ENCODE measurements at places on chromosomes 2 and 18. TPM values are rescaled to one million over a fixed set of nuclear protein-coding genes. Genes with fewer than 3 reads are reported as not detected.

TUBB8B gene
- total RNA-seq, result not detected

PSTPIP2 gene
- 11.5 TPM for total RNA-seq

POLR1B gene
- total RNA-seq, result 47.0 TPM

SH3BP4 gene
- 0.21 TPM for total RNA-seq

RHOB gene
- 7.5 TPM for total RNA-seq

MEIS1 gene
- not detected for total RNA-seq

- no peaks in the 10 kb centered on the region for H3K36me3 ChIP-seq
- DNase-seq, result no peak
- no peak overlapping the region for H3K27ac ChIP-seq
- H3K4me1 ChIP-seq, result peaks cover 24% of the 10 kb centered on the region
- H3K4me3 ChIP-seq, result no peak overlapping the region
These were observed 13.4 kb downstream of the BCL11A start for GRCh38 chr2:60540074-60540473.

DNA sequence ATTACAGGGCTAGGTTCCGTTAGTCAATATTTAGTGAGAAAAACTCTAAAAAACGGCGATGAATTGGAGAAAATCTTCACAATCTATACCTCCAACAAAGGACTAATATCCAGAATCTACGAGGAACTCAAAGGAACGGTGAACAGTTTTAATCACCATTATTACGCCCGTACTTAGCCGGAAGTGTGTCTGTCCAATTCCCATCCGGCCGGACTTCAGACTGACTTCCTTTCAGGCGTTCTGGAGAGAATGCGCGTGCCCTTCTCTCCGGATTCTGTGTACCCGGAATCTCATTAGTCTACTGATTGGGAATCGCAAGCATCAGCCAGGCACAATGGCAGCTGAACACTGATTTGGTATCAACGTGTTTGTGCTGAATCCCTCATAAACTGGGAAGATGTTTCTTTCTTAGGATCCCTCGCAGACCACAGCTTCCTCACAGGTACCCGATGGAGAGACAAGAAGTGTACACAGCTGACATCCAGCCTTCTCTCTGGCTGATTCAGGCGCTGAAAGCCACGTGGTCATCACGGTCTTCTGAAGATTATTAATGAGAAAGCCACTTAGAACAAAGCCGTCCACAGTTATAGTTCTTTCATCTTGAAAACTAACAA, 239.9 kb downstream of the ZNF516 start:
- H3K4me1 ChIP-seq, result no peaks in the 10 kb centered on the region
- peaks cover 2% of the 10 kb centered on the region for H3K27me3 ChIP-seq
- H3K36me3 ChIP-seq, result no peaks in the 10 kb centered on the region
- H3K27ac ChIP-seq, result no peak overlapping the region
- no peak overlapping the region for H3K4me3 ChIP-seq

DNA sequence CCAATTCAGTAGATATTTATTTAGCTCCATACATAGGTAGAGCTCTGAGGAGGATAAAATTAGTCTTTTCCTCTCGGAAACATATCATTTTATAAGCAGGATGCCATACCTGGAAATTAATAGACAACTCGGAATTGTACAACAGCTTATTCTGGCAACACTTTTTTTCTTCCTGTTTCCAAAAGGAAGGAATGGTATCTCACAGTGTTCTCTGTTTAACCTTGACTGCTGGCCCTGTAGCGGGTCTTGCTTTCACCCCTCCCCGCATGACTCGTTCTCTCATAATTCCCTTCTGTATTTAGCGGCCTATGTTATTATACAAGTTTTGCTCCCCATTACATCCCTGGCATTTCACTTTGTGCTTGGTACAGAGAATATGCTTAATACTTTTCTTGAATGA, 2.5 kb upstream of the KYNU start:
- no peak for DNase-seq
- no peak overlapping the region for H3K4me3 ChIP-seq
- no peaks in the 10 kb centered on the region for H3K4me1 ChIP-seq
- H3K27me3 ChIP-seq, result no peaks in the 10 kb centered on the region
- no peaks in the 10 kb centered on the region for H3K36me3 ChIP-seq

DNA sequence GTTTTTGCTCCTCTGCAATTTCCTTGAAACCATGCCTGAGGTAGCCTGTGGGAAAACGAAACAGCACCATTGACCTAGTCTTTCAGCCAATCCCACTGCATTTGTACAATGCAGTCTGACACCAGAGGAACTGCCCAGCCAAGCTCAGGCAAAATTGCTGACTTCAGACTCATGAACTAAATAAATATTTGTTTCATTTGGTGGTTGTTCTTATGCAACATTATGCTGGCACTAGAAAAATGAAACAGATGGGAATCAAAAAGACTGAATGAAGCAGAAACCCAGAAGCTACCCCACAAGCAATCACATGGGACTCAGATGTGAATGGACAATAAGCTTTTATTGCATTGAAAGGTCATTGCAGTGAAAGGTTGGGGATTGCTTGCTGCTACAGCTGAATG, 1.7 kb downstream of the NAT8 start:
- H3K27me3 ChIP-seq, result peaks cover 11% of the 10 kb centered on the region
- no peak for DNase-seq
- no peaks in the 10 kb centered on the region for H3K4me1 ChIP-seq
- H3K4me3 ChIP-seq, result no peak overlapping the region
- no peak overlapping the region for H3K27ac ChIP-seq

DNA sequence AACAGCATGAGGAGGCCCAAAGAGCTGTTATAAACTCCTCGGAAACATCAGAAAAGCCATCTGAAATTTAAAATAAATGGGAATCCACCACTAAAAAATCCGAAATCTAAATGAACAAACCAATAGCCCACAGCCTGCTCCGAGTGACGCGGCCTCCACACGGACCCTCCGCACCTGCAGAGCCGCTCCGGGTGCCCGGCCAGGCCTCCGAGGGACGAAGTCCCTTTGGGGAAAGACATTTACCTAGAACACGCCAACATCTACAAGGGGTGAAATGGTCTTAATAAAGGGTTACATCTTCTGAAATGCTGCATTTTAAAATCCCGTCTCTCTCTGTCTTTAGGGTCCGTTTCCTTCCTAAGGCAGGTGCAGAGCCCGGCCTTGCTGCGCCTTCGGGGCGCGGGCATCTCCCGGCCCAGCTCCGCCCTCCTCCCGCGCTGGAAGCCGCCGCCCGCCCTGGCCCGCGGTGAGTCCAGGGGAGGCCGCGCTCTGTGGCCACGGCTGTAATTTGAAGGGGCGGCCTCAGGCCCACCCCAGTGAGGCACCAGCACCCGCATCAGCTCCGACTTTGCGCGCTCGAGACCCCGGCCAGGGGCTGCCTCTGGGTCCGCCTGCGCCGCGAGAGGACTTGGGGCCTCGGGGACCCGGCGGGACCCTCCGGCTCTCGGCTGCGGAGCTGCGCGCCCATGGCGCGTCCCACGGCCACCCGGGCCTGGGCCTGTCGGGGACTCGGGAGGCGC, 42.3 kb upstream of the CTDP1 start:
- H3K27ac ChIP-seq, result no peak overlapping the region
- H3K36me3 ChIP-seq, result no peaks in the 10 kb centered on the region
- H3K27me3 ChIP-seq, result peaks cover 17% of the 10 kb centered on the region
- H3K4me3 ChIP-seq, result no peak overlapping the region

DNA sequence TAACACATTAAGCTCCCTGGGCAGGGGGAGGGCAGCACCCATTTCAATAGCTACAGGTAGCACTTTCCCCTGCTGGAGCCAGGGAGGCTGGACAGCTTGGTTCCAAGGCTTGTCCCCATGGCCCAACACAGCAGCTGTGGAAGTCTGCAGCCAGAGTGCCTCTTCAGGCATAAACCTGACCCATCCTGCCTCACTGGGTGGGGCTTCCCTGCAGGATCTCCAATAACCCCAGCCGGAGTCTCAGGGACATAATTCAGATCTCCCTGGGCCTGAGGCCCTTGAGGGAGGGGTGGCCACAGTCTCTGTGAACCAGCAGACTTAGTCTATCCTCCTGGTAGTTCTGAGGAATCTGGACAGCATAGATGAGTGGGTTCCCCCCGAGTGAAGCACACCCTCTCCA, 1001.9 kb upstream of the CHAC2 start:
- no peaks in the 10 kb centered on the region for H3K27me3 ChIP-seq
- DNase-seq, result no peak
- no peaks in the 10 kb centered on the region for H3K4me1 ChIP-seq
- H3K4me3 ChIP-seq, result no peak overlapping the region

DNA sequence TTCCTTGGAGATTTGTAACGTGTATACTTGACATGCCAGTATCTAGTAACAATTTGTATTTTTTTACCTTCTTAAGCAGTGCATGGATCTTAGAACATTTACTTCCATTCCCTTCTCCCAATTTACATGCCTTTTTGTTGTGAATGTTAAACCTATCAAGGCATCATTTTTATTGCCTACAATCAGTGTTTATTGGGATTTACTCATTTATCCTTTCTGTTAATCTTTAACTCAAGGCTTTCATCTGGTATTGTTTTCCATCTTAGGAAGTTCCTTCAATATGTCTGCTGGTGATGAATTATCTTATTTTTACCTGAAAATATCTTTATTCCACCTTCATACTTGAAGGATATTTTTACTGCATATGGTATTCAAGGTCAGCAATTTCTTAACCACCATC, 88.5 kb upstream of the EMILIN2 start:
- H3K4me3 ChIP-seq, result no peak overlapping the region
- DNase-seq, result no peak
- peaks cover 34% of the 10 kb centered on the region for H3K36me3 ChIP-seq
- H3K27me3 ChIP-seq, result no peaks in the 10 kb centered on the region
- H3K27ac ChIP-seq, result peak overlapping the region; percentile 64

GRCh38 chr18:2926528-2926927, 79.7 kb downstream of the EMILIN2 start:
- no peak overlapping the region for H3K4me3 ChIP-seq
- no peaks in the 10 kb centered on the region for H3K4me1 ChIP-seq
- H3K27ac ChIP-seq, result no peak overlapping the region
- H3K36me3 ChIP-seq, result peaks cover 73% of the 10 kb centered on the region
- DNase-seq, result no peak

Data from activated CD4-positive, alpha-beta T cell treated with anti-CD3 and anti-CD28 coated beads for 36 hours (primary cell).